Left ventricle myocardium inferior (tissue), 1 donor: ENCODE measurements at places on chromosomes 7 and 10.

DNA sequence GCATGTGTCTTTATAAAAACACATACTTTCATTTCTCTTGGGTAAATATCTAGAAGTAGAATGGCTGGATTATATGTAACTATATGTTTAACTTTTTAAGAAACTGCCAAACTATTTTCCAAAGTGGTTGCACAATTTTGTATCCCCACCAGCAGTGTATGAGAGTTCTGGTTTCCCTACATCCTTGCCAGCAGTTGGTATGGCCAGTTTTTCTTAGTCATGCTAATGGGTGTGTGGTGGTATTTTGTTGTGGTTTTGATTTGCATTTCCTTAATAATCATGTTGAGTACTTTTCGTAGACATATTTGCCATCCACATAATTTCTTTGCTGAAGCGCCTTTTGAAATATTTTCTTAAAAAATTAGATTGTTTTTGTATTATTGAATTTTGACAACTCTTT, 60.3 kb downstream of the NEUROG3 start:
- no peak for DNase-seq

GRCh38 chr7:84813376-84813775, 373.5 kb downstream of the SEMA3D start:
- no peak for DNase-seq

- DNase-seq, result no peak
Observed at GRCh38 chr7:106865130-106866041, at the start of gene PIK3CG. Gene PIK3CG, plus strand, starts transcription at chr7:106865282. Its CDS starts 2,280 bp downstream, at chr7:106867562.

DNA sequence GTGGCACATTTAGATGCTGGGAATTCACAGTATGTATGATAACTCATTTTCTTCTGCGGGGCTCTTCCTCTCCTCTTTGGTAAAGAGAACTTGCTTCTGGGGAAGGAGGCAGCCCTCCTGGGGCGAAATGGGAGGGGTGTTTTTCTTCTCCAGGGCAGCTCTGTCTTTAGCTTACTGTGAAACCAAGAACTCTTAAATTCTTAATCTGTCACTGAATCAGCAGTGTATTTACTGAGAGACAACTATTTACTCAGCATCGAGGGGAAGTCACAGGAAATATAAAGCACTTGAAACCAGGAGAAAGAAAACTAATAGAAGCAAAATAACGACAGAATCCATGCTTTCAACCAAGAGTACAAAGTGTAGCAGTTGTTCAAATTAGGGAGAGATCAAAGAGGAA, 158.2 kb upstream of the AGK start:
- no peak for DNase-seq

GRCh38 chr7:157552295-157552993, 215.6 kb downstream of the DNAJB6 start:
- no peak for DNase-seq

GRCh38 chr7:106668861-106669524, 8.0 kb upstream of the CCDC71L start:
- no peak for DNase-seq

GRCh38 chr10:77944519-77944918, 18.0 kb upstream of the DLG5 start:
- DNase-seq, result no peak

GRCh38 chr10:13907570-13907969, 320.8 kb downstream of the PRPF18 start:
- no peak for DNase-seq

DNA sequence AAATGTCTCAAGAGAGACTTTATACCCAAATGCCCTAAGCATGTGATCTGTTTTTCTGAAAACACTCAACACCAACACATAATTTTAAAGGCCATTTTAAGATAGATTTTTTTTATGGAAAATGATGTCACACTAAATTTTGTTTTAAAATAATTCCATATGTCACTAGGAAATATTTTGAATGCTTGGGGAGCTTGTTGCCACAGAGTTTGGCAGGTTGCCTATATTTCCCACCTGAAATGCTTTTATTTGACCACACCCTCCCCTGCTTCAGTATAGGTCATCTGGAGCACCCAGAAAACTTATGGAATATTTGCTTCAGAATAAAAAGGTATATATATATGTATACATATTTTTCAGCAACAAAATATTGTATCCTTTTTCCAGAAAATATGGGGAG, 180.0 kb upstream of the ANK3 start:
- no peak for DNase-seq

DNA sequence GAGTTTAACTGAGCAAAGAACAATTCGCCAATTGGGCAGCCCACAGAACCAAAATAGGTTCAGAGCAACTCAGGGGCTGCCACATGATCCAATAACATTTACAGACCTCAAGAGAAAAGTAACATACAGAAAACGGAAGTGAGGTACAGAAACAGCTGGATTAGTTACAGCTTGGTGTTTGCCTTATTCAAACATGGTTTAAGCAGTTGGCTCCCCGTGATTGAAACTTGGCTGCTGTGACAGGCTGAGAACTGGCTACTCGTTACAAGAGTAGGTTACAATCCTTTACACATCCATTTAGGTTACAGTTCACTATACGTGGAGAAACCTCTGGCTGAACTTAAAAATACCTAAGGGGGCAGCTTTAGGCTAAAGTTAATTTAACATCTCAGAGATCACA, 673.1 kb upstream of the PHF14 start:
- DNase-seq, result no peak

- DNase-seq, result no peak
Observed at GRCh38 chr7:27688646-27689045, 26.0 kb upstream of the HIBADH start.

- no peak for DNase-seq
Observed at GRCh38 chr7:45258533-45259226, 101.1 kb downstream of the RAMP3 start.

GRCh38 chr10:74882427-74882826, 56.0 kb downstream of the KAT6B start:
- no peak for DNase-seq

DNA sequence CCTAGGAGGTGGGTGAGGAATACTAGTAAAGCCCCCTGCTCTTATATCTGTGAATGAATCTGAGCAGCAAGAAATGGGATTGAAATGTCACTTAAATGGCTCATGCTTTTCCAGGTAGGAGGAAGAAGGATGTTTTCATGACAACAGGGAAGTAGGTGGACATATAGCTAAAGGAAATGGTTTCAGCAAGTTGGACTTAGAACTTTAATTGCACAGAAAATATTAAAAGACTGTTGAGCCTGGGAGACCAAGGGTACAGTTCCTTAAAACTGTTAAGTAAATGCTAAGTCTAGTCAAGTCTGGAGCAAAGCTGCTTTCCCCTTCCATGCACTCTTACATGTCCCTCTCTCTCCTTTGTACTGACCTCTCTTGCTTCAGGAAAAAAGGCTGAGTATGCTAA, 301.3 kb downstream of the HGF start:
- no peak for DNase-seq

- no peak for DNase-seq
Observed at GRCh38 chr10:128709686-128710085, 583.5 kb upstream of the MKI67 start.

GRCh38 chr10:1410032-1410431, 327.3 kb downstream of the ADARB2 start:
- DNase-seq, result no peak

- no peak for DNase-seq
Observed at GRCh38 chr10:112539340-112539739, 92.3 kb downstream of the VTI1A start.

DNA sequence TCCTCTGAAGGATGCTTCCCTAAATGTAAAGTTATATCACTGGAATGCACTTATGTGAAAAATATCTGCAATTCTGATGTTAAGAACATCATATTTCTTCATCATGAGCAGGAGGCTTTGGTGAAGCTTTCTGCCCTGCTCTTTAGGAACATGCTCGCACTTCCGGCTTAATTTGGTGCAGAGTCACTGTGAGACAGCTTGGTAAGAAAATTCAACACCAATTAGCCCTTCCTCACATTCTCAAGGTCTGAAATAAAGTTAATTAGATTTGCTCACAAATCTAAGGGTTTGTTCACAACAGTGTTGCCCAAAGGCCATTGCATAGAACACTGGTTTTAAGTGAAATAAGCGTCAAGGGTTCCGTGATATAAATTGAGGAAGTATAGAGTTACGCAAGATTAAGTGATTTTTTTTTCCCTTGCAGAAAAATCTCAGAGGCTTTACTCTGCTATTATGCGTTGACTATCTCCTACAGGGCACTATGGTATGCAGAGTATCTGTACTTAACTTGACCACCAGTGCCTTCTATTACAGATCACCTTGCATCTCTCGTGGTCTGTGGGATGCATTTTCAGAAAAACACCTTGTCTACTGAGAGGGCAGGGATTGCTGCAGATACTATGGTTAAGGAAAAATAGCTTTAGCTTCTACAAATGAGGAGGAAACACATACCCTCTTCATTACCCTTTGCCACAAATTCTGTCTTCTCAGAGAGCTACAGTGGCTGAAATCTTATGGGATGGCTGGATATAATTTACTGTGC, 953.9 kb downstream of the TYW1 start:
- DNase-seq, result no peak

DNA sequence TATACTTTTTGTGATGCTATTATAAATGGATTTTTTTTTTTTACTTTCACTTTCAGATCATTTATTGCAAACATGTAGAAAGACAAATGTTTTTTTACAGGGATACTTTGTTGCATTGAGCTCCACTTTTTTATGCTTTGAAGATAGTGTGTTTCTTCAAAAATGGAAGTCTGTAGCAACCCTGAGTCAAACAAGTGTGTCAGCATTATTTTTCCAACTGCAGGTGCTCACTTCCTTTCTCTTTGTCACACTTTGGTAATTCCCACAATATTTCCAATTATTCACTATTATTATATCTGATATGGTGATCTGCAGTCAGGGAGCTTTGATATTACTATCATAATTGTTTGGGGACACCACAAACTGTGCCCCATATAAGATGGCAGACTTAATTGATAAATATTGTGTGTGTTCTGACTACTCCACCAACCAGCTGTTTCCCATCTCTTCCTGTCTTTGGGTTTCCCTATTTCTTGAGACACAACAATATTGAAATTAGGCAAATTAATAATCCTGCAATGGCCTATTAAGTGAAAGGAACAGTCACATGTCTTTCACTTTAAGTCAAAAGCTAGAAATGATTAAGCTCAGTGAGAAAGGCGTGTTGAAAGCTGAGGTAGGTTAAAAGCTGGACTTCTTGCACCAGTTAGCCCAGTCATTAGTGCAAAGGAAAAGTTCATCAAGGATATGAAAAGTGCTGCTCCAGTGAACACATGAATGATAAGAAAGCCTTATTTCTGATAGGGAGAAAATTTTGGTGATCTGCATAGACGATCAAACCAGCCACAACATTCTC, 231.3 kb upstream of the SH2B2 start:
- DNase-seq, result no peak
